Left lung (tissue), 14 donors: ENCODE measurements at places on chromosomes 12 and 14. TPM values are rescaled to one million over a fixed set of nuclear protein-coding genes. Genes with fewer than 3 reads are reported as not detected.

The L3HYPDH gene
- total RNA-seq, result 21.2 TPM

The KRR1 gene
- total RNA-seq, result 42.0 TPM

DNA sequence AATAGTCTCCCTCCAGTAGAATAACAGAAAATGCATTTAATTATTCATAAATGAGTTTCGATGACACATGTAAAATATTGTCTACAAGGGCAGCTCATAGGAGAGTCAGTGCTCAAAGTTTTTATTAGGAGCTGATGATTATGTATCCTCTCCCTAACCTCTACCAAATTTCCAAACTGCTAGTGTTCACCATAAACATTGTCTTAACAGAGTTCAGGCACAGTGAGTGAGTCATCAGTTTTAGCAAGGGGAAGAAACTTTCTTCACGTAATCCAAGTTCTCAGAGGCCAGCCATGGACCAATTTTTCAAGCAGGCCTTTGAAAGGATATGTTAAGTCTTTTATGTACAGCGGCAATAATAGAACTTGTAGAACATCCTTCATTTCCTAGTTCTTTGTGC lies 649.2 kb upstream of the MIS18BP1 start:
- no peak for DNase-seq

DNA sequence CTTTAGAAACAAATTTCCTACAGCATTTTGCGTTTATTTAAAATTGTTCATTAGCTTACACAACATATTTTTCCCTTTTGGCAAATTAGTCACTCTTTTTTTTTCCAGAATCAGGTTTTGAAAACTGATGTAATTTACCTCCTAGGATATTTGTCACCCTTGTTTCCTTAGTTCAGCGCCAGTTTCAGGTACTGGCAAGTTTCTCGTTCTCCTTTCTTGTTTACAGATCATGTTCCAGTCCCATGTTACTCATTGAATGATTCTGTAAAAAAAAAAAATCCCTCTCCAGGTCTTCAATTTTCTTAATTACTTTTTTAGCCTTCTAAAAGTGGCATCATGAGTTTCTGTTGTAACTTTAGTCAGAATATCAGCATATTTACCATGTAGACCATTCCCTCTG lies 2.7 kb downstream of the PPP4R4 start:
- DNase-seq, result no peak

DNA sequence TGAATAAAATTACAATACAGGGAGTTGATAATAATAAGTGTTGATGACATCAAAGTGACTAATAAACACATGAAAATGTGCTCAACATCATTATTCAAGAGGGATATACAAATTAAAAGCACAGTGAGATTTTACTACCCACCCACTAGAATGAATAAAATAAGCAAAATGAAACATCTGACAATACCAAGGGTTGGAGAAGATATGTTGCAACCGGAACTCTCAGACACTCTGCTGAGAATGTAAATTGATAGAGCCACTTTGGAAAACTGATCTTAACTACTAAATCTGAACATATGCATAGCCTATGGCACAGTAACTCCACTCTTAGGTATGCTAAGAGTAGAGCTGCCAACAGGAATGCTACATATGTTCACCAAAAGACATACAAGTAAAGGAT lies 44.0 kb upstream of the CEP83 start:
- DNase-seq, result no peak

- DNase-seq, result peak; percentile 53
These were observed 44.7 kb upstream of the FBRSL1 start for GRCh38 chr12:132444957-132445883.

DNA sequence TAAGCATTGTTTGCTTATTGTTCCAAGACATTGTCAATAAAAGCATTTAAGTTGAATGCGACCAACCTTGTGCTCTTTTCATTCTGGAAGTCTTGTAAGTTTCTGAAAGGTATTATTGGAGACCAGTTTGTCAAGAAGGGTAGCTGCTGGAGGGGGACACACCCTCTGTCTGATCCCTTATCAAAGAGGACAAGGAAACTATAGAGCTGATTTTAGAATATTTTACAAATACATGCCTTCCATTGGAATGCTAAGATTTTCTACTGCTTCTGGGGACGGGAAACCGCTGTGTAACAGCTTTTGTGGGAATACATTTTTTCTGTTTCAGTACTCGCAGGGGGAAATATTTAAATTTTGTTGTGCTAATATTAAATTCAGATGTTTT lies 3.5 kb downstream of the FOS start:
- DNase-seq, result peak; percentile 64

The WDHD1 gene
- total RNA-seq, result 9.0 TPM

The KLRB1 gene
- 2.5 TPM for total RNA-seq

The SLC16A7 gene
- 33.9 TPM for total RNA-seq

The P2RX2 gene
- total RNA-seq, result not detected

The TAS2R7 gene
- not detected for total RNA-seq

The ADCY4 gene
- 38.2 TPM for total RNA-seq

DNA sequence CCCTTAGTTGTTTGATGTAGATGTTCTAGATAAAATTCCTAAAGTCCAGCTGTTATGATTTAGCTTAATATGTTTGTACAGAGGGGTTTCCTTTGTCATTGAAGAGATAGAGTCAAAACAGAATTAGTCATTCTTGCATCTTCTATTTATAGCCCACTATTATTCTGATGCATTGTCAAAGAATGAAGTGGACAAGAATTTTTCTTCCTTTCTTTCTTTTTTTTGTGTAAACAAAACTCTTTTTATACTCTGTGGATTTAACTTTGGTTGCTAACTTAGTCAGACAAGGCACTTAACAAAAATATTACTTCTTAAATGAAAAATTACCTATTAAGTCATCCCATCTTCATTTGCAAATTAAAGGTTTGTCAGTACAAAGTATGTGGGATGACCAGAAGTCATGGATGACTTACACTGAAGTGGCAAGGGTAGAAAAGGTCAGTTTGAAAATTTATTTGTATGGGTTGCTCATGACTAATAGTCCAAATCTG lies 215.6 kb upstream of the DDHD1 start:
- no peak for DNase-seq

DNA sequence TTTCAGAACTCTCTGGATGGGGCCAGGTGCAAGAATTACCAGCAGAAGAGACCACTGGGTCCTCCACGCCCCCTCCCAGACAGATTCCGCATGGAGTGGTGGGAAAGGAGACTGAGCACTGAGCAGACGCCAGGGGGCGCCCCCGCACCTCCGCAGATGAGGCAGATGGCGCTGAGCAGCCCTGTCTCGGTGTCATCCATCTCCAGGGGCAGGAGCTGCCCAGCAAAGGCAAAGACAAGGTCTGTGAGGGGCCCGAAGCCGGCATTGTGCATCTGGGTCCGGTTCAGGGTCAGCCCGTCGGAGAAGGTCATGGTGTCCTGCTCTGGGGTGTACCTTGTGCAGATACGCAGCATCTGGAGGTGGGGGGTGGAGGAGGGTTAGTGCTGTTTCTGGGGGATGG lies 6.3 kb upstream of the ITGB7 start:
- peak; percentile 86 for DNase-seq
